ENCODE measurements at places on chromosomes 13 and 19.

DNA sequence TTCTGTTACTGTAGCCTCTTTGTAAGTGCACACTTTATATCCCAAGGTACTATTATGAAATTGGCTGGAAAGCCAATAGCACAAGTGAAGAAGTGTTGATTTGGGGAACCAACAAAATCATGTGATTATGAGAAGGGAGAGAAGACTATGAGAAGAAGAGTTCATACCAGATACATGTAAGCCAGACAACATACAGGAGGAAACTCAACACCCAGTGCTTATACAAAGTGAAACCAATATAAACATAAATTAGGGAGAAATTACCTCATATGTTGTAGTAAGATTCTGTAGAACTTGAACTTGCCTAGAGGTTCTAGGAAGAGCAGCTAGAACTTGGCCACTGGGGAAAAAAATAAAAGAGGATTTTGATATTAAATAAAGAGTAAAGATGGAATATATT is 17.4 kb downstream of the CPB2 start:
- DNase-seq: no peak

DNA sequence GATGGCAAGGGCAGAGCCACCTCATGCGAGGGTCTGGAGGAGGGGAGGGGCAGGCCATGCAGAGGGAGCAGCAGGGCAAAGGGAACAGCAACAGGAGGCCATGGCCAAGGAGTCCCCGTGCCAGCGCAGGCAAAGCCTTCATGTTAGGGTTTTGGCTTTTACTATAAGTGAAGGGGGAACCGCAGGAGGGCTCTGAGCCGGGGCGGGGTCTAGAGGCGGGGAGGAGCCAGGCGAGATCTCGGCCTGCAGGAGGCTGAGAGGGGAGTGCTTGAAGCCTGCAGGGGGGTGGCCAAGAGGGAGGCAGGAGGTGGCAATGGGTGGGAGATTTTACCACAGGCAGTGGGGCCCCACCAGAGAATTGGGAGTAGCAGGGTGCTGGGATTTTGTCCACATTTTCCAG is 6.3 kb downstream of the ARHGAP33 start:
- DNase-seq: no peak

DNA sequence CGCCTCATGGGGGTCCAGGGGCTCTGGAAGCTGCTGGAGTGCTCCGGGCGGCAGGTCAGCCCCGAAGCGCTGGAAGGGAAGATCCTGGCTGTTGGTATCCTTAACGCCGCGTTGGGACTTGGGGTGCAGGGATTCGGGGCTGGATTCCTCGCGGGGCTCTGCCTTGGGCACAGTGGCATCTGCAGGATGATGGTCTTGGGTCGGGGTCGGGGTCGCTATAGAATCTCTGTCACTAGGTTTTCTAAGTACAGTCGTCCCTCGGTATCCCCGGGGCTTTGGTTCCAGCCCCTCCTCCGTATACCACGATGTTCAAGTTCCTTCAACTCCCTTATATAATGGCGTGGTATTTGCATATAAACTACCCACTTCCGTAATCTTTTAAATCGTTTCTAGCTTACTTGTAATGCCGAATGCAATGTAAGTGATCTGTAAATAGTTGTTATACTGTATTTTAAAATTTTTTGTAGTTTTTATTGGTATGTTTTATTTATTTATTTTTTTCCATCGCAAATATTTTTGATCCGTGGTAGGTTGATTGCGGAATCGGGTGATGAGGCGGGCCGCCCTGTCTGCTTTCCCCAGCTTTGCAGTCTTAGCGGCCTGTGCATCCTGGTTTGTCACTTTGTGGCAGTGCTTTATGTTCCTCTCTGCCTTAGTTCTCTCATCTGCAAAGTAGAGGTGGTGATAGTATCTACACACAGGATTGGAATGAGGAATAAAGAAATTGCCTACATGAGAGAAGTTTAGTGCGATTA is 606 bp downstream of the ERCC5 start:
- no peak for DNase-seq

- no peak for DNase-seq
Measured at GRCh38 chr13:40798380-40798779, 9.0 kb downstream of the SLC25A15 start.

- DNase-seq: peak; percentile 44
Measured at GRCh38 chr13:46339035-46339666, 47.9 kb downstream of the RUBCNL start.

DNA sequence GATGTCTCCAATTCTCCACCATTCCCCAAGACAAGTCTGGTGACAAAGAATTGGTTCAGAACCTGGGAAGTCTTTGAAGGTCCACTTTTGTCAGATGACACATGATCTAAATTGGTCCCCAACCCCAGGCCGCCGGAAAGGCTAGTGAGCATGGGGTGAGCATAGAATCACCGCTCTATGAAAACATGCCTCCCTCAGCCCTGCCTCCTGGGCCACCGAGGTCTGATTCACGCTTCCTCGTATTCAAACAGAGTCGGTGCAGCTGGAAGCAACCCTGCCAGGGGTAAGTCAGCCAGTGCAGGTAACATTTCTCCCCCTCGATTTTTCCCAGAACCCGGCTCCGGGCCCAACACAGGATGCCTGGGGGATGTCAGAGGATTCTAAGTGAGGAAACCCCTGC is 33.9 kb upstream of the KLF2 start:
- DNase-seq: no peak

DNA sequence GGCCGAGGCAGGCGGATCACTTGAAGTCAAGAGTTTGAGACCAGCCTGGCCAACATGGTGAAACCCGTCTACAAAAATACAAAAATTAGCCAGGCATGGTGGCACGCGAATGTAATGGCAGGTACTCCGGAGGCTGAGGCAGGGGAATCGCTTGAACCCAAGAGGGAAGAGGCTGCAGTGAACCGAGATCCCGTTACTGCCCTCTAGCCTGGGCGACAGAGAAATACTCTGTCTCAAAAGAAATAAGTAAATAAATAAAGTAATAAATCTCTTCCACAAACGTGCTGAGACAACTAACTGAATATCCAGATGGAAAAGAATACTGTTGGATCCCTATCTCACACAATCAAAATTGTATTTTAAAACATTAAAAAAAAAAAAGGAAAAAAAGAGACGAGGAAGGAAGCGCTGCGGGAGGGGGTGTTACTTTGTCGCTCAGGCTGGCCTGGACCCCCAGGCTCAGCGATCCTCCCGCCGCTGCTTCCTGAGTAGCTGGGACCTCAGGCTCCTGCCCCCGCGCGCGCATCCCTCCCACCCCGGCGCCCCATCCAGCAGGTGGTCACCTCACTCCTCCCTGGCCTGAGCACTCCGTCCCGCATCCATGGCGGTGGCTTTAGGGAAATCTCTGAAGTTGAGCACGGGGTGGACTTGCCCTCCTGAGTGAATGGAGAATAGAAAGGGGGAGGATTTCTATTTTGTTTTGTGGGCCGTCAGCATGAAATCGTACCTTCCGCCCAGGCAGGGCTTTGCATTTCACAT is 628 bp upstream of the ZNF813 start:
- DNase-seq: no peak

DNA sequence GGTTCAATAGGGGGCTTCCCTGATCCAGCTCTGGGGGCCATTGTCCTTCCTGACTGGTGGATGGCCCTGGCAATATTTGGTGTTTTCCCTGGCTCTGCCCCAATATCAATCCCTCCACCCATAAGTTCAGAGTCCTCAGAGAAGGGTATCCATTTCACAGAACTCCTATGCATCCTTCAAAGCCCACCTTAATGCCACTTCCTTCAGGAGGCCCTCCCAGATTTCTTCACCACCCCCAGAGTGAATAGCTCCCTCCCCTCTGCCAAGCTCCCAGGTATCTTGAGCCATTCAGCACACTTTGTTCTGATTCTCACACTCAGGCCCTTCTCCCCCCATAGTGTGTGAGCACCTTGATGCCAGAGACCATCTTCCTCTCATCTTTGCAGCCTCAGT is 5.8 kb downstream of the PPP1R14A start:
- DNase-seq: no peak

DNA sequence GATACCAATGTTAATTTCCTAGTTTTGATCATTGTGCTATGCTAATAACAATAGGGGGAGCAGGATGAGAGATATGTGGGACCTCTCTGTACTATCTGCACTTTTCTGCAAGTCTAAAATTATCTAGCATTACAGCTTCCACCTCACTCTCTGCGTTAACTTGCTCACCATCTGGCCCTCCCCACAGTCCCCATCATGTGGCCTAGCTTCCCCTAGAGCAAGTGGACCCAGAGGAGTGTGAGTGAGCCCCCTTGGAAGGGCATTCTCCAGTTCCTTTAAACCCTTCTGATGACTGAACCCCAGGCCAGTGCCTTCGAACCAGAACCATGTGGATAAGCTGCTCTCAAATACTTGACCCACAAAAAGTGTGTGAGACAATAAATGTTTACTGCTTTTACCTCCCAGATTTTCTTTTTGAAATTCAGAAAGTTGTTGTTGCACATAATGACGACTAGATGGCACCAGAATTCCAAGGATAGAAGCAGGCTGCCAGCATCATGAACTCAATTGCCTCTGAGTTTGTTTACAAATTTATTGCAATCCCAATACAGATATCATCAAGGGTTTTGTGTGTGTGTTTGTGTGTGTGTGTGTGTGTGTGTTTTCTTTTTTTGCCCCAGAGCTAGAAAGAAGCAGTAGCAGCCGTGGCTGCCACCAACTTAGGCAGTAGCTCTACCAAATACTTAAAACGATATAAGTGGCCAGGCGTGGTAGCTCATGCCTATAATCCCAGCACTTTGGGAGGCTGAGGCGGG is 49.0 kb upstream of the ZNF780A start:
- DNase-seq: peak; percentile 21

DNA sequence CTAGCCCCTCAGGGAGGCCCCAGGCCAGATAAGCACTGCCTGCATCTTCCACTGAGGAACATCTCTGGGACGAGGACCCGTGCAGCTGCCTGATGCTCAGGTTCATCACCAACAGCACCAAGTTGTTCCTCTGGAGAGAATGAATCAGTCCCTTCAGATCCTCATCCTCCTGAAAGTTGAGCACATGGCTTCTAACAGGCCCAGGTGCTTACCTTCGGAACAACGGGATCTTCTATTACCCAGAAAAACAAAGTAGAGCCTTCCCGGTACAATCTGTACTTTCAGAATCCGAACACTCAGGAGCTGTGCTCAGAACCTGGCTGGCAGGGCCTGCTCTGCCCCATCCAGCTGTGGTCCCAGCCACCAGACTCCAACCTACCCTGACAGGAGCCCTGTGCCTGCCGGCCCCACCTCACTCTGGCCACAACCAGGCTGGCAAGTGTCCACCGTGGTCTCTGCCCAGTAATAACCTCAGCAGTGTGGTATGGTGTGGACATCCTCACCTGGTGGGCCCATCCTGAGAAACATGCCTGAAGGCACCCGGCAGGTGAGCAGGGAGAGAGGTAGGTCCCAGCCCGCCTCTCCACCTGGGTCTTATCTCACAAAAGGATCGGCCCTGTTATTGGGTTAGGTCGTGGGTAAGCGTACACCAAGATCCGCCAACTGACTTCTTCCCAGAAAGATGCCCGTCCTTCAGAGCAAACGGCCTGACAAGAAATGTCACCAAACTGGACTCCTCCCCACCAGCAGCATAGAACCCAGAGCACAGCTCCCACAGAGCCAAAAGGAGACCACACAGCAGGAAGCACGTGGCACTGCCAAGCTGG is 34.1 kb downstream of the ELL start:
- DNase-seq: no peak

DNA sequence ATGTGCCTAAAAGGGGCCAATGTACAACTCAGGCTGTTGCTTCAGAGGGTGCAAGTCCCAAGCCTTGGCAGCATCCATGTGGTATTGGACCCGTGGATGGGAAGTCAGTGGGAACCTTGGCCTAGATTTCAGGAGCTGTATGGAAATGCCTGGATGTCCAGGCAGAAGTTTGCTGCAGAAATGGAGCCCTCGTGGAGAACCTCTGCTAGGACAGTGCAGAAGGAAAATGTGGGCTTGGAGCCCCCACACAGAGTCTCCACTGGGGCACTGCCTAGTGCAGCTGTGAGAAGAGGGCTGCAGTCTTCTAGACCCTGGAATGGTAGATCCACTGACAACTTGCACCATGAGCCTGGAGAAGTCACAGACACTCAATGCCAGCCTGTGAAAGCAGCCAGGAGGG is 28.5 kb downstream of the GPC5 start:
- DNase-seq: no peak

DNA sequence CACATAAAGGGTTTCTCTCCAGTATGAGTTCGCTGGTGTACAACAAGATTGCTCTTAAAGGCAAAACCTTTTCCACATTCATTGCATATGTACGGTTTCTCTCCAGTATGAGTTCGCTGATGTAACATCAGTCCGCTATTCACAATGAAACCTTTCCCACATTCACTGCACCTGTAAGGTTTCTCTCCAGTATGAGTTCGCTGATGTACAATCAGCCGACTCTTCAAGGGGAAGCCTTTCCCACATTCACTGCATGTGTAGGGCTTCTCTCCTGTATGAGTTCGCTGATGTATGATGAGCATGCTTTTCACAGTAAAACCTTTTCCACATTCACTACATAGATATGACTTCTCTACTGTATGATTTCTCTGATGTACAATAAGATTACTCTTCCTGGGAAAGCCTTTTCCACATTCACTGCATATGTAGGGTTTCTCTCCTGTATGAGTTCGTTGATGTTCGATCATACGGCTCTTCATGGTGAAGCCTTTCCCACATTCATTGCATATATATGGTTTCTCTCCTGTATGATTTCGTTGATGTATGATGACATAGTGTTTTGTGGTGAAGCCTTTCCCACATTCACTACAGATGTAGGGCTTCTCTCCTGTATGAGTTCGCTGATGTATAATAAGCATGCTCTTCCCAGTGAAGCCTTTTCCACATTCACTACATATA is 6.0 kb upstream of the ZNF614 start:
- no peak for DNase-seq

GRCh38 chr19:1156305-1156801 is 17.7 kb downstream of the SBNO2 start:
- no peak for DNase-seq

GRCh38 chr13:113756441-113757097 is 2.5 kb upstream of the TMEM255B start:
- DNase-seq: no peak

DNA sequence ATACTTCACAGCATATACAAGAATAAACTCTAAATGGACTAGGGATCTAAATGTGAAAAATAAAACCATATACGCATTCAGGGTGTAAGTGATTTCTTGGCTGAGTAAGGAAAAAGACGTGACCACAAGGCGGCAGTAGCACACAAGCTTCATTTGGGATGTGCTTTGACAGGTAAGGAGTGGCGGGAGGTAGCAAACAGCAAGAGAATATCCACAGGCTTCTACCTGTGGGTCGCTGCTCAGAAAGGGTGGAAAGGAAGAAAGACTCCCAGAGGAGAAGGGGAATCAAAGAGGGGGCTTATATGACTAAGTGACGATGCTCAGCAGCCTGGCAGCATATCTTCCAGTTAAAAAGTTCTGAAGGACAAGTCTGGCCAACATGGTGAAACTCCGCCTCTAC is 2.5 kb upstream of the ZNF121 start:
- peak; percentile 25 for DNase-seq

DNA sequence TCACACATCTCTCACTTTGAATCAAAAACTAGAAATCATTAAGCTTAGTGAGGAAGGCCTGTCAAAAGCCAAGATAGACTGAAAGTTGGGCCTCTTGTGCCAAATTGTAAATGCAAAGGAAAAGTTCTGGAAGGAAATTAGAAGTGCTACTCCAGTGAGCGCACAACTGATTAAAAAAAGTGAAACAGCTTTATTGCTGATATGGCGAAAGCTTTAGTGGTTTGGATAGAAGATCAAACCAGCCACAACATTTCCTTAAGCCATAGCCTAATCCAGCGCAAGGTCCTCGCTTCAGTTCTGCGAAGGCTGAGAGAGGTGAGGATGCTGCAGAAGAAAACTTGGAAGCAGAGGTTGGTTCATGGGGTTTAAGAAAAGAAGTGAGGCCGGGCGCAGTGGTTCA is 7.6 kb downstream of the PCCA start:
- DNase-seq: no peak
